ENCODE measurements at places on chromosomes 3 and 15.

DNA sequence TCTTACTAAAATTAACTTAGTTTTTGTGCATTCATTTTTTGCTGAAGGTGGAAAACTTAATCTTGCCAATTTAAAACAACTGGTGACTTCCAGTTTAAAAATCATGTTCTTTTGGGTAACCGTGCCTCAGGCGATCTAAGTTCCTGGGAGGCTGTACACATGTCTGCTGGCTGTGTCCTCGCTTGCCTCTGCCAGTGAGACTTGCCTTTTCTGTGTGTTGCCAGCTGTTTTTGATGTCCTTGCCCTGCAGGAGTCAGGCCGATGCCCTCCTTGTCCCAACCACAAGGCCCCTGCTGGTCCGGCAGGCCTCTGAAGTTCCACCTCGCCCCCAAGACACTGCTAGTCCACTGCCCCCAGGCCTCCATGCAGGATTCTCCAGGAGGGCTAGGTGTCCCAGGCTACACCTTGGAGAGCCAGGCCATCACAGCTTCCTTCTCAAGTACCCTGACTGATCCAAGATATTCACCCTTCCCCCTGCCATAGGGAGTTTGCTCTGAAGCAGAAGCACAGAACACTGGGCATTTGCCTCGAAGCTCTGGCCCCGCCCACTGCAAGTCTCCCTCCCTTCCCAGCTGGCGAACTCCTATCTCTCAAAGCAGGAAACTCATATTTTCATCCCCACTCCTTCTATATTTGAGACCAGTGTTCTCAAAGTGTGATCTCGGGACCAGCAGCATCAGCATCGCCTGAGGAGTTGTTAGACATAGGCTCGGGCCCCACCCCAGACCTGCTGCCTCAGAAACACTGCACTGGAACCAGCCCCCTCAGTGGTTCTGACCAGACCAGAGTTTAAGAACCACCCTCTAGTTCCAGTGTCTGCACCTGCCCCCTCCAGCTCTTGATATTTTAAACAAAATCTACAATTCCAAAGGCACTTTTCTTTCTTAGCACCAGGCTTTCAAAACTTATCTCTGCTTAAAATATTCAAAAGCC, 185.8 kb upstream of the UBE2E1 start:
- no peak for DNase-seq

DNA sequence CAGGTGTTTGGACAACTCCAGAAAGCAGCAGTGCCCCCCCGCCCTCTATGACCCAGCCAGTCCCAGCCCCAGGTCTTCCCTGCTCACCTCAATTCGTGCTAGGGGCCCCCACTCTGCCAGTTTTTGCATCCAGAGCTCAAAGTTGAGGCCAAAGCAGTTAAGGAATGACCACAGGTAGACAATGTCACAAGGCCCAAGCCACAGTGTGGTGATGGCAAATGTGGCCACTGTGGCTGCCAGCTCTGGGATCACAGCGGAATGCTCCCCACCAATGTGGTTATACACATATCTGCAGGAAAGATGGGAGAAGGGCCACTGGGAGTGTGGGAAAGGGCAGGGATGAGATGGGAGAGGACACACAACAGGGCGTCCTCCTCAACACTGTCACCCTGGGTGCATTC, 8.2 kb downstream of the KLHL40 start:
- no peak for DNase-seq

DNA sequence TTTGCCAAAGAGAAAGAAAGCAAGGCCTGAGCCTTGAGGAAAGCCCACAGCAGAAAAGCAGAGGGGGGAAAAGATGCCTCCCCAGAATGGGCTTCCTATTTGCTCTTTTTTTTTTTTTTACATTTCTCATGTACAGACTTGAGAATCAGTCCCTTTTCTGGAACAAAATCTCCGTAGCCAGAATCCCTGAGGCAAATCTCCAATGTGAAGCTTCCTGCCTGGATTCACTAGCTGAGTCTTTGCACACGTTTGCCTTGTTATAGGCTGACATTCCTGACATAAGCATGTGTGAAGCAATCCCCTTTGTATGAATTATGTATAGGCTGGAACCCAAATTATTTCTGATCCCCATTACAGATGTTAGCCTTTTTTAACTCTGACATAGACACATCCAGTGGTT, 52.2 kb upstream of the ACTL6A start:
- DNase-seq = no peak

DNA sequence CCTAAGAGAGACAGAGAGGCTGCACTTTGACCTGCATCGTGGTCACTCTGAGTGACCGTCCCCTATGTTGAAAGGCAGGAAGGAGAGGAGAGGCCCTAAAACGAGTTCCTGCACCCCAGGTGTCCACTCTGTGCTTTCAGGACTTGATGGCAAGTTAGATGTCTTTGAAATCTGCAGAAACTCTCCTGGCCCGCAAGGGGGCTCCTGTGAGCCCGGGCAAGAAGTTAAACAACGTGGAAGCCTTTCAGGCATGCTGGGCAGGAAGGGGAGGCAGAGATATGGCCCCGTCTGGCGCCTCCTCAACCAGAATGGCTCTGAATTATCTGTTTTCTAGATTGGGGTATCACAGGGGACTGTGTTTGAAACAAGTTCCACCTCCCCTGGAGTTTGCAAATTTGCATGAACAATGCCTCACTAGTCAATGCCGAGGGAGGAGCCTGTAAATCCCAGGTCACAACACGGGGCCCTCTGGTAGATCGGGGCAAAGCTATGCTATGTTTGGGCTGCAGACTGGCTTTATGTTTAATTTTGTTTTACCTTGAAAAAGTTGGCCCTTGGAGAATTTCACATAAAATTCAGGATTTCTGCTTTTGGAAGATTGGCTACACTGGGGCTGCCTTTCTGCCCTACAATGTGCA, 9.8 kb downstream of the CTXND1 start:
- no peak for DNase-seq

Measured in activated T-helper 1 cell treated with anti-CD3 and anti-CD28 coated beads, Interleukin-2, amount 50 U/mL, for 16 hours (primary cell).